ENCODE measurements at places on chromosomes 16 and 17.

DNA sequence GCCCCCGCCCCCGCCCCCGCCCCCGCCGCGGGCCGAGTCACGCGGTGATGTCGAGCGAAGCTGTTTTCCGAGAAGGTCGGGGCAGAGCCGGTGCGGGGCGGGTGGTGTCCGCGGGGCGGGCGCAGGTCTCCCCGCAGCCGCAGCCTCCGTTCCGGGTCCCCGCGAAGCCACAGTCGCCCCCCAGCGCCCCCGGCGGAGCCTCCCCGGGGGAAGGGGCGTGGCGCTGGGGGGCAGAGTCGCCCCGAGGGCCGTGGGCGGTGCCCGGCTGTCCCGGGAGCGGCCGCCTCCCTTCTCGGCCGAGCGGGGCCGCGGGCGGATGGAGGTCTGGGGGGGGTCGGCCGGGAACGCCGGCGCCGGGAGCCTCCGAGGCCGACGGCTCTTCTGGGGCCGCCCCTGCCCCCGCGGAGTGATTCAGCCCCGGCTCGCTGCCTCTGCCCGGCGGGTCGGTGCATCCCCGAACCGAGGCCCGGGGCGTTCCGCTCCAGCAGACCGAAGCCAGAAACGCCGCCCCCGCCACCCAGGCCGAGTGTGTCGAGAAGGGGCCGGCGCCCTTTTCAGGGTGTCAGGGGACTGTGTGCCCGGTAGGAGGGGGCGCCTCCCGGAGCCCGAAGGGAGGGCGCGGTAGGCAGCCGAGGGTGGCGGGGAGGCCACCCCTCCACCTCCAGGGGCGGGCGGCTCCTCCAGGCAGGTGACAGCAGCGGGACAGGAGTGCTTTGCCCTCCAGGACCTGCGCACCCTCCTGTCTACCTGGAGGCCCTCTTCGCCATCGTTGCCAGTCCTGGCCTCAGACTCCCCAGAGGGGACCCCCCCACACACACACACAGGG, 1.7 kb downstream of the METRNL start:
- no peak for DNase-seq

DNA sequence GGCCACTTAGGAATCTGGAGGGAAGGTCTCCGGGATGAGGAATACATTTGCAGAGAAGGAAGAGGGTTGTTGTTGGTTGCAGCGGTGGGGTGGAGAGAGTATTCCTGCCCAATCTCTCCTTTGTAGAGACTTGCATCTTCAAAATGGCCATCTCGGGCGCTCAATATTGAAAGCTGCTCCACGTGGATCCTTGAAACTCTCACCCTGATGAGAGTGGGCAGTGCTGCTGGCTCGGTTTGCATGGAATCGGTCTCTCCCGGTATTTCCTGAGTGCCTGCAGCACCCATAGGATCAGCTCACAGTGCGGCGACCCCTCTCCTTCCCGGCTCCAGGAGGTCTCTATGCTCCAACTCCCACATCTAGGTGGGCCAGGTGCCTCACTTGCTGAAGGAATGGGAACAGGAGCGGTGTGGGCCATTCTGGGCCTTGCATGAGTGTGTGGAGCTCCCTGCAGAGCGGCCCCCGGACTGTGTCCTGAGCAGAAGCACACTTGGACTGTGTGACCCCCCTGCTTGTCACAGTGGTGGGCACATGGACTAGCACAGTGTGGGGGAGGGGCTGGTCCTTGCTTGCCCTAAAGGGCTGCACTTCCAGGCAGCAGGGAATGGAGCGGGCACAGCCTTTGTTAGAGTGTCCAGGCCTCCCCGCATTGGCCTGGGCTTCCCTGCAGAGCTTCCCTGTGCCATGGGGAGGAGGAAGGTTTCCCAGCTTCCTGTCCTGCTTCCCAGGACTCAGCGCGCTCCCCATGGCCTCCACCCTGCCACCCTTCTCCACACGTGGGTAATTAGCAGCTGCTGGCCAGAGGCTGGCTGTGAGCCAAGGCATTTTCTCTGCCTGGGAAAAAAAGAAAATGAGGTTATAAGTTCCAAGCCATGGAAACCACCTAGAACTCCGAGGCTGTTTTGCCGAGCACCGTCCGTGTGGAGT, 139.3 kb downstream of the IRF8 start:
- no peak for DNase-seq

DNA sequence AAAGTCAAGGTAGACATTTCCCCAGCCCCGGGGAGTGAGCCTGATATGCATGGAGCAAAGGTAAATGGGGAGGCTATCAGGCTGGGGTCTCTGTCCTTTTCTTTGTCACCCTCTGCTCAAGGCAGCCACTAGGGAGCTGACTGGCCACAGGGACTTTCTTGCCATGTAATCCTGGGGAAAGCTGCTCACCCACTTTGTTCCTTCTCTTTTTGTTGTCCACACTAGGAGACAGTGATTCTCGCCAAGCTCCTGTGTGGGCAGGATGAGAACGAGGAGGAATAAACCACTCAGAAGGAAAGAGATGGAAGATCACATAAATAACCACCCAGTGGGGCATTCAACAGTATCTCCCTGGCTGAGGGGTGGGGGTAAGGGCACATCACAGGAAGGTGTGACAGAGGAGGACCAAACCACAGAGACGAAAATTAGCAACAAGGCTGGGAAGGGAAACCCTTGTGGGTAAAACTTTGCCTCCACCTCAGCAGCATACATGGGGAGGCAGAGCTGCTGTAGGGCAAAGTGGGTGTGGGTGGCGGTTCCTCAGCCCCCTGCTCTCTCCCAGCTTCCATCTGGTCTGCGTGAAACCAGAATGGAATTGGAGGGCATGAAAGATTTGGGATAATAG, 26.2 kb upstream of the CCL1 start:
- no peak for DNase-seq

- no peak for DNase-seq
These were observed 602.7 kb upstream of the CDH5 start for GRCh38 chr16:65763640-65764305.

GRCh38 chr16:77723108-77723514, 797 bp downstream of the NUDT7 start:
- DNase-seq: no peak

- no peak for DNase-seq
These were observed 35.8 kb downstream of the GP2 start for GRCh38 chr16:20291208-20292206.
